NCI-H2029 treated with DMSO at 0.1 percent for 48 hours (cell line): ENCODE measurements at places on chromosomes 2 and 18.

- no peak for DNase-seq
Observed at GRCh38 chr2:226693521-226693920, 106.1 kb downstream of the IRS1 start.

DNA sequence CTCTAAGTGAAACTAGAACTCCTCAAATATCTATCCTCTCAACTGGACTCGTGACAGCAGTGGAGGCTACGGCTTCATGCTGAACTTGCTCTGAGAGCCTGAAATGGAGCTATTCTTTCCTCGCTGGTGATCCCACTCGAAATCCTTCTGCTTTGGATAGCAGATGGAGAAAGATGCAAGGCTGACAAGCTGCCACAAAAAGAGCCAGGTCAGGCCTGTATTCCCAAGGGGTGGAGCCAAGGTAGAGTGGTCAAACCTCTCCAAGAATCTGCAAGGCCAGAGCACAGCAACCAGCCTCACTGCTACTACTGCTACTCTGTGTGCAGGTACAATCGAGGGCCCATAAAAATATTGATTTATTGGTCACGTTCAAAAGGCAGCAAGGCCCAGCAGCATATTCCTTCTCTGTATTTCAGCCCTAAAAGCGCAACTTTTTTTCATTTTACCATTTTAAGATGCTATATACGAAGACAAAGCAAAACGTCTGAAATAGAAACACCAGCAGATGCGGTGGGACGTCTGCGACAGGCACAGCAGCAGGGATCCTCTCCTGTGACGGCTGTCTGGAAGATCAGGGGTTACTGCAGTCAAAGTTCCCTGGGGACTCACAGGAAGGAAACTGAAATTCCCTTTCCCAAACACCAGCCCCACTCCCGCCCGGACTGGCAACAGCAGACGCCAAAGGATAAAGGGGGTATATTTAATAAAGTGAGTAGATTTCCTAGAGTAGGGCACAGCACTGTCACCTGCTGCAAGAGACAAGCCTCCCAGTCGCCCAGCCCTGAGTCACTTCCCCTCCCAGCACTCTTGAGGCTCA lies 2.4 kb downstream of the SPRED2 start:
- no peak for DNase-seq

- DNase-seq = no peak
Observed at GRCh38 chr2:177282181-177282641, 17.7 kb upstream of the NFE2L2 start.

GRCh38 chr2:239296020-239296932 lies 104.5 kb downstream of the HDAC4 start:
- DNase-seq = no peak

- DNase-seq = no peak
Observed at GRCh38 chr2:96117701-96118588, 1.6 kb upstream of the ADRA2B start.
